ENCODE measurements at places on chromosomes 13 and 19.

- no peak for DNase-seq
These were observed 69.0 kb downstream of the COL4A2 start for GRCh38 chr13:110376120-110376519.

- DNase-seq, result no peak
These were observed 1543.0 kb downstream of the SLITRK5 start for GRCh38 chr13:89214185-89214584.

DNA sequence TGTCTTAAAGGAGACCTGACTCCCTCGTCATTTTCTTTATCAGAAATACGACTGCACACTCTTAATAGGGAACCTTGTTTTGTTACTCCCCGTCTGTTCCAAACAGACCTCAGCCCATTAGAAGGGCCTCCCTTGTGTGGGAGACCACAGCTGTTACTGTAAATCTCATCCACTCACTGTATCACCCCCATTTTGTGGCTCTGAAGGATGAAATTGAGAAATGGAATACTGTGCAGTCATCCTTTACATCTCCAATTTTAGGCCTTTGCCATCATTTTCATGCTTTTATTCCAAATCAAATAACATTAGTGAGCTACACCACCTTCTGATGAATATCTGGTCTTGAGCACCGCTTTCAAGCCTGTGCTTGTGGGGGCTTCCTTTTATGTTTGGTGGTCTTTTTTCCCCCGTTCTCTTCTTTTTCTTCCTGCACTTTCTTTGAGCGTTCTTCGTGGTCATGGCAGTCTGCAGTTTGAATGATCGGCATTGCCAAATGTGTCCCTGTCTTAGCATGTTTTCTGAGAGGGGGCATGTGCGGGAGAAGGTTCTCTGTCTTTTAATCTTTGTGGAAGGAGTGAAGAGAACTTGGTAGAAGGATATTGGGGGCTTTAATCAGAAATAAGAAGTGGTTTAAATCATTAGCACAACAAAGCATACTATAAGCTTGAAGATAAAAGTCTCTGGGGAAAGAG is 65.8 kb downstream of the GGACT start:
- no peak for DNase-seq

GRCh38 chr13:112574416-112574815 is 13.5 kb downstream of the TUBGCP3 start:
- DNase-seq, result peak; percentile 30

- peak; percentile 44 for DNase-seq
These were observed 2.6 kb downstream of the HMG20B start for GRCh38 chr19:3575260-3575741.

DNA sequence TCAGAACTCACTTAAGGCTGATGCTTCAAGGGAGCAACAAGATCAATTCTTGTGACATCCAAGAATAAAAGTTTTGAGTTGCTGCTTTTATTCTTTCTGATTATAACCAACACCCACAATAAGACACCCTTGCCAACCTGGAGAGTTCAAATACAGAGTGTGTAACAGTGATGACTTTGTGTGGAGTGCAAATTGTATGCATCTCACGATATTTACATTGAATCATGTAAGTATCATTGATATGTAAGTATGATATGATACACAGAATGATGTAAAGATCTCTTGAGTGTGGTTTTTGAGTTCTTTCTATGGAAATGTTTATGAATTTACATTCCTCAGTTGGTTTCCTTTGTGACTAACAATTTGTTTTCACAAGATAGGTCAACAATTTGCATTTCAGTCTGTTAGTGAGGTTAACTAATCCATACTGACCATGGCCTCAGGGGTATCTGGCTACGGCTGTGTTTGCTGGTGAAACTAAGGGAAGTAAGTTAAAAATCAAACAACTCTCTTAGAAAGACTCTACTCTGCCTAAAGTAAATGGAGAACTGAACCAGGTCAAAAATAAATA is 12.4 kb downstream of the LHFPL6 start:
- DNase-seq, result no peak

GRCh38 chr19:34991542-34992333 is 8.4 kb upstream of the GRAMD1A start:
- no peak for DNase-seq

DNA sequence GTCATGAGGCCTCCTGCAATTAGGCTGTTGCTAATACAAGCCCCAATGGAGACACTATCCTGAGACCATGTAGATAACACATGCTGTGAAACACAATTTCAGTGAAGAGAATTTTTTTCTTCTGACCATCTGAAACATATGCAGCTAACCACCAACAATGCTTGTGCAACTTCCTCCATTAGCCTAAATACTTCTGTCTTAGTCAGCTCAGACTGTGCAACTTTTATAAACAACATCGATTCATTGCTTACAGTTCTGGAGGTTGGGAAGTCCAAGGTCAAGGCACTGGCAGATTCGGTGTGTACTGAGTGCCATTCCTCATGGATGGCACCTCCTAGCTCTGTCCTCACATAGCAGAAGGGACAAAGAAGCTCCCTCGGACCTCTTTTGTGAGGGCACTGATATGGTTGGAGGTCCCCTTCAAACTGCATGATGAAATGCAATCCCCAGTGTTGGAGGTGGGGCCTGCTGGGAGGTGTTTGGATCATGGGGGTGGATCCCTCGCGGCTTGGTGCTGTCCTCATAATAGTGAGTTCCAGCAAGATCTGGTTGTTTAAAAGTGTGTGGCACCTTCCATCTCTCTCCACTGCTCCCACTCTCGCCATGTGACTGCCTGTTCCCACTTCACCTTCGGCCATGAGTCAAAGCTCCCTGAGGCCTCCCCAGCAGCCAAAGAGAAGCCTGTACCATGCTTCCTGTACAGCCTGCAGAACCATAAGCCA is 27.7 kb downstream of the STK24 start:
- DNase-seq, result no peak

DNA sequence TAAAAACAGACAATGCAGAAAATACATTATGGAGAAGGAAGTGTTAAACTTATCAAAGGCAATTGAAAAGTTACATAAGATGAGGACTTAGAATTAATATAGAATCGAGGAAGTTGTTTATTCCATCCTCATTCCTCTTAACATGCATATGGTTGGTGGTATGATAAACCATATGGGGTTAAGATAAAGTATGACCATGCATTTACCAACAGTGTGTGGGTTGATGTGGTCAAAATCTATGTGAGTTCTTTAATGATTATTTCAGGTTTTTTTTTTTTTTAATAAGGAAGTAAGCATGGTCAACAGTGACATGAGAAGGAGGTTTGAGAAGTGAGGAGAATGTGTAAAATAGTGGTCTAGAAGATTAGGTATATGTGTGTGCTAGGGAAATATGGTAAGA is 94.5 kb downstream of the TDRD3 start:
- no peak for DNase-seq

GRCh38 chr19:19877724-19878123 is 12.0 kb downstream of the ZNF253 start:
- DNase-seq, result no peak

DNA sequence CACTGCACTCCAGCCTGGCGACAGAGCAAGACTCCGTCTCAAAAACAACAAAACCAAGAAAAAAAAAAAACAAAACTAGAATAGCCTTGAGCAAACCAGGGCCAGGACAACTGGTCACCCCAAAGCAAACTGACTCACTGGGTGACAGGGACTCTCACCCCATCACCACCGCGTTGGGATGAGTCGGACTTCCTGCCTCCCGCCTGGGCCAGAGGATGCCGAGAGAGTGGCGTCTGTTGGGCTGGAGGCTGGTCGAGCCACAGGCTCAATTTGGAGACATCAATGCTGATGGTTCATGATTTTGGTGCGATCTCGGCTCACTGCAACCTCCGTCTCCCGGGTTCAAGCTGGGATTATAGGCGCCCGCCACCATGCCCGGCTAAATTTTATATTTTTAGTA is 11.6 kb downstream of the TMPRSS9 start:
- no peak for DNase-seq

DNA sequence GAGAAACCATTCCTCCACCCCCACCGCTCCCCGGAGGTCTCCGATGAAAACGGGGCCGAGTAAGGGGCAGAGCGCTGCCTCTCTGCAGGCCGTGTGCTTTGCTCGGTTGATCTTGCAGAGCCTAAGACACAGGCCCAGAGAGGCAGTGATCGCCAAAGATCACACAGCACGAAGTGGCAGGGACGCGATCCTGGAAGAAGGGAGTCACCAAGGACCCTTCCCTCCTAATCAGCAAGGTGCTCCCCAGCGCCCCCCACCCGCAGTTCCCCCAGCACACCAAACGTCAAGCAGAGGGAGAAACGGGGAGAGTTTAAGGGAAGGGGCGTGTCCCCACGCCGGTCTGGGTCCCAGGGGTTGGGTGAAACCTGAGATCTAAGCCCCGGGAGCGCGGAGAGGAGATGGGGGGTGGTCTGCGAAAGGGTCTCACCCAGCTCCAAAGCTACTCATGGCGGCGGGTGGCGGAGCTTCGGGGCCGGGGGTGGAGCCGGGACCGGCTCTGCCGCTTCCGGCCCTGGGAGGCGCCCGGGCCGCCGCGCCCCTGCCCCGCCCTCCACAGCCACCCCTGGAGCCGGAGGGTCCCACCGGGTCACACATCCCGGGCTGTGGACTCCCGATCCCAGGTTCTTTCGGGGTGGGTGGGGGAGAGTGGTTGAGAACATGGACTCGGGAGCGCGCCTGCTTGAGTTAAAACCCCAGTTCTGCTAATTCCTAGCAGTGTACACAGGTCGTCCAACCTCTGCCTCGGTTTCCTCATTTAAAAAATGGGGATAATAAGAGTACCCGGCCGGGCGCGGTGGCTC is at the start of gene EML2:
Gene EML2 (minus strand): TSS at position 468 of the 800 bp plus-strand sequence. CDS start 21 bp downstream, at position 447.
- DNase-seq, result no peak

GRCh38 chr19:30074741-30075715 is 133.0 kb downstream of the URI1 start:
- no peak for DNase-seq
